ENCODE measurements at places on chromosomes 4 and X. TPM values are rescaled to one million over a fixed set of nuclear protein-coding genes. Genes with fewer than 3 reads are reported as not detected.
A peak's percentile ranks its signal among the peaks of the same experiment; 100 is the strongest.

Gene RNF128
- not detected for total RNA-seq

Gene ANOS1
- total RNA-seq = 1.2 TPM

Gene NIPAL1
- 1.6 TPM for total RNA-seq

Gene CASP6
- 43.3 TPM for total RNA-seq

DNA sequence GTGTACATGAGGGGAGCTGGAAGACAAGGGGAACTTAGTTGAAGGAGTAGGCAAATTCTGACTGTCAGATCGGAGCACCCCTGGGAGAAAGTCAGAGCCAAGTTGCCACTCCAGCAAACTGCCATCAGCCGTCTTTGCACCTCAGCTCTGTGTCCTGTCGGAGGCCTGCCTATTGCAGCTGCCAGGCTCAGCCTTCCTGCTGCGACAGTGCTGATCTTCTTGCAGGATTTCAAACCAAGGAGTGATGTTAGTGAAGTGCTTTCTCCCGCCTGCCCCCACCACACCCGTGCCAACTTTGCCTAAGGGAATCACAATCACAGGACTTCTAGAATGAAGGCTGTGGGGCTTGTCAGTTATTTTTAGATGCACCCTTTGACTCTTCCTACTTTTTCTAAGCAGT is 185.3 kb downstream of the KIT start:
- DNase-seq = no peak

DNA sequence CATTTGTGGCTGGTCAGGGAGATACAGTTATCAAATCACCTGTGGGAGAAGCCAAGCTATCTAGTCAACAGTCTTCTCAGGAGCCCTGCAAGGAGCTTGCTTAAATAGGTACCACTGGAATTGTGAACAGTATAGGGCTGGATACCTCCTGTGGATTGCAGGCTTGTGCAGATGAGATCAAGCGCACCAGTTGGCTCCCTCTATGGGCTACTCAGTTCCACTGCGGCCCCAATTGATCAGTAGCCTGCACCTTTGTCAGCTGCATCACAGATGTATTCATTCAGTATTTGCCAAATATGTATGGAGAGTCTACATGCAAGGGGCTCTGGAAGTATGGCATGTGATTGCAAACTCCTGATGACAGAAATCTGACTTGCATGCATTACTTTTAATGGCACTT is 28.6 kb downstream of the TEX13A start:
- DNase-seq = no peak

GRCh38 chr4:124018383-124019317 is 622.1 kb downstream of the SPRY1 start:
- DNase-seq = peak; percentile 37

GRCh38 chr4:122906859-122907305 is 15.5 kb downstream of the NUDT6 start:
- DNase-seq = no peak

- DNase-seq = no peak
These were observed 110.0 kb downstream of the HS6ST2 start for GRCh38 chrX:132848296-132848970.

- no peak for DNase-seq
These were observed 11.9 kb upstream of the TRIML1 start for GRCh38 chr4:188127214-188127874.

DNA sequence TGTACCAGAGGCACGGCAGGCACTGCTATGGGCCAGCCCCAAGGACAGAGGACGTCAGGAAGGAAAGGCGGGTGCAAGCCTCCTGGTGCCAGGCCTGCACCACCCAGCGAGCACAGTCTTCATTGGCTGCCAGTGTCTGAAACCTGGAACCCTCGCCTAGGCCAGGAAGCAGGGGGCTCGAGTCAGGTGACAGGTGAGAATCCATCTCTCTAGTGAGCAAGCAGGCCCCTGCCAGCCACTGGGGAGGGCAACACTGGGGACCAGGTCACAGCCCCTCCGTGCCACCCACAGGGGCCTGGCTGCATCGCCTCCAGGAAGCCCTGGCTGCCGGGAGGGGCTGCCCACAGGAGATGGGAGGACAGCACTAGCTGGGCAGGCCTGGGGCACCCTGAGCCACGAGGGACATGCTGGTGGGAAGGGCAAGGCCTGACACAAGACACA is 6.9 kb upstream of the HAUS3 start:
- no peak for DNase-seq

GRCh38 chr4:47373709-47374108 is 89.8 kb downstream of the COMMD8 start:
- no peak for DNase-seq

DNA sequence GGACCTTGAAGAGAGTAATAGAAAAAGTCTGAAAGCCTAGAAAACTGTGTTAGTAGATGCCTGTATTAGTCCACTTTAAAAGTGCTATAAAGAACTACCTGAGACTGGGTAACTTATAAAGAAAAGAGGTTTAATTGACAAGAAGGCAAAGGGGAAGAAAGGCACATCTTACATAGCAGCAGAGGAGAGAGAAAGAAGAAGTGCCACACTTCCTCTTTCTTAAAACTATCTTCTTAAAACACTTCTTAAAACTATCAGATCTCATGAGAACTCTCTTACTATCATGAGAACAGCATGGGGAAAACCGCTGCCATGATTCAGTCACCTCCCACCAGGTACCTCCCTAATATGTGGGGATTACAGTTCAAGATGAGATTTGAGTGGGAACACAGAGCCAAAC is 18.8 kb upstream of the COL25A1 start:
- no peak for DNase-seq

- no peak for DNase-seq
These were observed 1212.8 kb upstream of the ADGRL3 start for GRCh38 chr4:59987289-59987688.

DNA sequence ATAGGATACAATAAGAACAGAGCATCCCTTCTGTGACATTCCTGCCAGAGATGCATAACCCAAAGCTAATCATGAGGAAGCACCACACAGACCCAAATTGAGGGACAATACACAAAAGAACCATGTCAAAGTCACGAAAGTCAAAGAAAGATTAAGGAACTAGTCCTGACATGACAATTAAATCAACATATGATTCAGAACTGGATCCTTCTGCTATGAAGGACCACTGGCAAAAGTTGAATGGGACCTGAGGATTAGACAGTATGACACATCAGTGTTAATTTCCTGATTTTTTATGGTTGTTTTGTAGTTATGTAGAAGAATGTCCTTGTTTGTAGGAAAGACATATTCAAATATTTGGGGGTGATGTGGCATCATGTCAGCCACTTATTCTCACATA is 13.9 kb downstream of the ACOT9 start:
- DNase-seq = no peak

DNA sequence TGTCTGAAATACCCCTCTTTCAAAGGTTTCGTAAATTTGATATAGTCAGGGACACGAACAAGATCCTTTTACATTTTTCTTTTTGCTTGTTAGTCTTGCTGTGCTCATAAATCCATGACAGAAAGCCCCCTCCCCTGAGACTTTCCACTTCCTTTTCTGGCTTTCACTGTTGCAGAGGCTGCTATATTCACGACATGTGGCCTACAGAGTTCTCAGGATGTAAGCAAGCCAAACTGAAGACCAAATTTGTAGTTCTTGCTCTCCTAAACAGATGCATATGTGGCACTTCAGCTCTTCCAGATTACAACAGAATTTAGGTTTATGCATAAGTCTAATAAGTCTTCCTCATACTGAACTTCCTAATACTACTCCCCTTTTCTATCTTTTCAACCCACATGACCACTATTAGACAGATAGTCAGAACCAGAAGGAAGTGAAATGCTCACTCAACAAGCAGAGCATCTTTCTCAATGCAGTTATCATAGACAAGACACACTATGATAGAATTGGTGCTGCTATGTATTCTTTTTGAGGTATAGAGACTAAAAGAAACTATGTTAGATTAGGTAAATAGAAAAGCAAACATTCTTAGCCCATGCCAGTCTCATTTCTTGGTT is 15.0 kb downstream of the BTK start:
- DNase-seq = no peak

- DNase-seq = no peak
These were observed 207.1 kb downstream of the ZNF330 start for GRCh38 chr4:141427726-141428296.

DNA sequence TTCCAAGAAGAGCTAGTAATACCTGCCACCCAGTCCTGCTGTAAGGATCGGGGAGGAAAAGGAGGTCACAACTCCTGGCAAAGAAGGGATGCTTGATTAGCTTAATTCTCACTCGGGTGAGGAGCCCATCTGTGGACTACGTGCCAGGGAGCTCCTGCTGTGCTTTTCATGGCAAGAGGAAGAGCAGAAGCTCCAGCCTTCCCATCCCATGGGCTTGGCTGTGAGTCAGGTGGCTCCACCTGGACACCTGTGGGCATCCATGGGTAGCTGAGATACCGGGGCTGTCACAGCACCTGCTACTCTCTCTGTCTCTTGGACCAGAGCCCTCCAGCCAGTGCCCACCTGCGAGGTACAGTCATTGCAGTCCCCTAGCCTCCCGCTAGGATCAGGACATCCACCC is 18.0 kb downstream of the CLNK start:
- DNase-seq = no peak

Data from pulmonary artery endothelial cell (primary cell).